ENCODE measurements at places on chromosomes 1 and 21.

- peaks cover 53% of the 10 kb centered on the region for H3K36me3 ChIP-seq
- H3K27me3 ChIP-seq, result no peaks in the 10 kb centered on the region
- no peak overlapping the region for H3K4me3 ChIP-seq
These were observed 139.4 kb downstream of the MRPL39 start for GRCh38 chr21:25467896-25468295.

- peaks cover 52% of the 10 kb centered on the region for H3K27me3 ChIP-seq
- peaks cover 6% of the 10 kb centered on the region for H3K4me1 ChIP-seq
- no peak for DNase-seq
- no peaks in the 10 kb centered on the region for H3K36me3 ChIP-seq
- no peak overlapping the region for H3K4me3 ChIP-seq
These were observed 505 bp downstream of the LMOD1 start for GRCh38 chr1:201945863-201946223.

- no peaks in the 10 kb centered on the region for H3K27me3 ChIP-seq
- no peak overlapping the region for H3K27ac ChIP-seq
- H3K4me1 ChIP-seq, result peaks cover 9% of the 10 kb centered on the region
- peaks cover 33% of the 10 kb centered on the region for H3K36me3 ChIP-seq
- DNase-seq, result no peak
- H3K4me3 ChIP-seq, result no peak overlapping the region
These were observed 19.0 kb downstream of the KDM4A start for GRCh38 chr1:43668956-43669355.

DNA sequence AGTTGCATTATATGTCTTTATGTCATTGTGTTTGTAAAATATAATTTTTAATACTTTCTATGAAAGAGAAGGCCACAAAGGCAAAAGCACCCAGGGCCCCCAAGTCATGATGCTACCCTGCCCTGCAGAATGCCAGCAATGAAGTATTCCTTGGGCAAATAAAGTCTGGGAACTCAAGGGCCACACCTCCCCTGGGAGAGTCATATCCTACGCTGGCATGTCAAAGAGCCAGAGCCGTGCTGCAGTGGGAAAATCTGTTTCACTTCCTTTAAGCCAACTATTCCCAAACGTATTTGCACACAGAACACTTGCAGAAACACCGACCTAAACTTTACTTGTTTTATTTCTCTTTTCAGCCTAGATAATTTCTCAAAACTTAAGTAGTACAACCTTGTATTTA lies 98.4 kb upstream of the KAZN start:
- H3K27me3 ChIP-seq, result peaks cover 24% of the 10 kb centered on the region
- DNase-seq, result no peak
- no peak overlapping the region for H3K4me3 ChIP-seq
- H3K27ac ChIP-seq, result no peak overlapping the region
- H3K36me3 ChIP-seq, result no peaks in the 10 kb centered on the region

DNA sequence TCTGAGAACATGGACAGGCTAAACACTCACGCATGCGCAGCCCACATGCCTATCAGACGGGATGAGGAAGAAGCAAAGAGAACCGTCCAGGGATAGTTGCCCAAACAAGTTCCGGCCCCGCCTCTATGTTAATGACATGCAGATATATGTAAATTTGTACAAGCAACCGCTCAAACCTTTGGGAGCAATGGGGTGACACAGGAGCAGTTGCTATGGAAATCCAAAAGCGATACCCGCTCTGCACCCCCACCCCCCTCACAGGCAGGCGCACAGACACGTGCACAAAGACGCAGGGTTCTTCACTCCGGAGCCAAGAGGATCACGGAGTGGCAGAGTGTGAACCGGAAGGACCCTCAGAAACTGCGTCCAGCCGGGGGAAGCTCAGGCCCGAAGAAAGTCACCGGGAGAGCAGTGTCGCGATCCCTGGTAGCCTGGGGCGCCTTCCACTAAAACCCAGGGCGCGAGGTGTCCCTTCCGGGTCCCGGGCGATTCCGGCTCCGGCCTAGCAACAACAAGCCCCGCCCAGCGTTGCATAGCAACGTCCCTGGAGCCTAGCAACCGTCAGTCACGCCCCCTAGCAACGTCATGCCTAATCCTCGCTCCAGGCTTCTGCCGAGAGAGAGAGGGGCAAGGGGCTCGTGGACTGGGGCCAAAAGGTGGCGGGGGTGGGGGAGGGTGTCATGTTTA lies 24.1 kb upstream of the ADGRB2 start:
- peak overlapping the region; percentile 75 for H3K27ac ChIP-seq
- peak overlapping the region; percentile 83 for H3K4me3 ChIP-seq
- peaks cover 8% of the 10 kb centered on the region for H3K4me1 ChIP-seq

DNA sequence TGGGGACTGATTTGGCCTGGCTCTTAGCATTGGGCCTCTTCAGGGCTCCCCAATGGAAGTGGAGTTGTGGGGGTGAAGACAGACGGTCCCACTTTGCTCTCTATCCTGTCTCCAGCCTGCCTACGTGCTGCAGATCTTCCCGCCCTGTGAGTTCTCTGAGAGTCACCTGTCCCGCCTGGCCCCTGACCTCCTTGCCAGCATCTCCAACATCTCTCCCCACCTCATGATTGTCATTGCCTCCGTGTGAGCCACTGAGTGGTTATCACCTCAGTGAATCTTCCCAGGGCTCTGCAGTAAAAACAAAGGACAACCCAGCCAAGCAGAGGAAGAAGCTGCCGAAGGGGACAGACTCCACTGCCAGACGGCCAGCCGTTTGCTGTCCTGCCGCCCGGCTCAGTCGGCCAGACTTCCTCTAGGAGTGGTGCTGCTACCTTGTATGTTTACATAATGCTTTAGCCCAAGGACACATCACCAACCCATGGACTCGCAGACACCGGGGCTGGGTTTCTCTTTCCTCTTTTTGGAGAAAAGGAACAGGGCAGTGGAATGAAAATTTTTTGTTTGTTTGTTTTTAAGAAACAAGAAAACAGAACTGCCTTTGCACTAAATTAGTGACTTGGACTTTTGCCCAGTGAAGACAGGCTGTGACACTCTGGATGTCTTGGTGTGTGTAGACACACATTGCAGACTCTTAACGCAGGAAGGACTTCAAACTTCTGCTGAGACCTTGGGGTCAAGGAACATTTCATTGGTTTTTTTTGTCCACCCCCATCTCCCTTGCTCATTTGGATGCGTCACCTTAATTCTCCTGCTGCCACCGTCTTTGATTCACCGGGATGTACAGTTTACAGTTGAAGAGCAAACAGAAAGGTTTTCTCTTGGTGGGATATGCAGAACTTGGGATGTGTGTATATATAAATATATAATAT lies 36.5 kb downstream of the ZBTB17 start:
- H3K27me3 ChIP-seq, result no peaks in the 10 kb centered on the region
- DNase-seq, result no peak
- H3K4me3 ChIP-seq, result no peak overlapping the region
- H3K36me3 ChIP-seq, result peaks cover 22% of the 10 kb centered on the region
- H3K27ac ChIP-seq, result peak overlapping the region; percentile 62
- H3K4me1 ChIP-seq, result peaks cover 10% of the 10 kb centered on the region
